Nephron progenitor cell (in vitro differentiated cells): ENCODE measurements at places on chromosomes 1 and 21.

DNA sequence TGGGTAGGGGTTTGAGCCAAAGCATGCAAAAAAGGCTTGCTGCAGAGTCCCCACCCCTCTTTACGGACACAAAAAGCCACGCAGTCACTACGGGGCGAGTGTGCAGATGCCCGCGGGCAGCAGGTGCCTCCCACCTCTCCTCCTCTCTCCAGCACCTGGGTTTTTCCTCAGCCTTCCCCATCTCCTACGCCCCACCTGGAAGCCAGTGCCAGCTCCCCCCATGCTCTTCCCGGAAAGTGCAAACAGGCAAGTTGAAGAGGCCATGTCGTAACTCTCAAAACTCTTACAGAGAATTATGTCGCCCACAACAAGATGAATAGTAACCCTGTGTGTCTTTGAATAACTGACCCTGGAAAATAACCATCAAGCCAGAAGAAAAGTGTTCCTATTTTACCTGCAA lies 82.5 kb downstream of the PDE9A start:
- DNase-seq: no peak

- DNase-seq: no peak
Measured at GRCh38 chr1:111204983-111205713, 4.7 kb upstream of the DENND2D start.

GRCh38 chr1:13697738-13698137 lies 2.2 kb upstream of the PRDM2 start:
- no peak for DNase-seq

DNA sequence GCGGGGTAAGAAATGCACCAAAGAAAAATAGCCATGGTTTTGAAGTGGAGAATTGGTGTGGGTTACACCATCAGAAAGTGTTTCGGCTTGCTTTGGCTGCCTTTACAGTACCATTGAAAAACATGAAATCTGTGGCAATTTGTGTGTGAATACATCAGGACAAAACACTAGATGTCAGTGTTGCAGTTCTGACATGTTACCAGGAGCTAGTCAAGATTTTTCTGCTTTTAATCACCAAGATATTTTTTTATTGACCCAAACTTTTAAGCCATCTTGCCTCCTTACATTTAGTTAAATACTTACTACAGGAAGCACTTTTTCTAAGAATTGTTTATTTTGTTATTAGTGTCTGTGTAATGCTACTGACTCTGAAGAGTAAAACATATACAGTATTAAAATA lies 14.3 kb downstream of the RRP15 start:
- no peak for DNase-seq

- no peak for DNase-seq
Measured at GRCh38 chr1:166882893-166883292, 6.8 kb upstream of the TADA1 start.

DNA sequence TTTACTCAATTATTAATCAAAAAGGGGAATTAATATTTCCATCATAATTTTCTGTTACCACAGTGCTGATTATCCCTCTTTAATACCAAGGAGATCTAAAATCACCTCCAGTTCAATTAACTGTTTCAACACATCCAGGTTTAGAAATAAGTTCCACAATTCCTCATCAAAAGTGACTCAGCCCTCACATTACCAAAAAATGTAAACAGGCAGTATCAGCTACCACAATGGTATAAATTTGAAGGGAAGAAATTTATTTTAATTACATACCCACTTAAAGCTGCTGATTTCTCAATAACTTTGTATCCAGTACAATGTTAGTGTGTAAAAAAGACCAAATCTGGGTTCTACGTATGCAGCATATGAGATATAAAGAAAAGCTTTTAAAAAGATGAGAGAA lies 51.9 kb downstream of the EIF4G3 start:
- DNase-seq: no peak

GRCh38 chr1:42358791-42359190 lies 21.8 kb upstream of the RIMKLA start:
- DNase-seq: no peak

DNA sequence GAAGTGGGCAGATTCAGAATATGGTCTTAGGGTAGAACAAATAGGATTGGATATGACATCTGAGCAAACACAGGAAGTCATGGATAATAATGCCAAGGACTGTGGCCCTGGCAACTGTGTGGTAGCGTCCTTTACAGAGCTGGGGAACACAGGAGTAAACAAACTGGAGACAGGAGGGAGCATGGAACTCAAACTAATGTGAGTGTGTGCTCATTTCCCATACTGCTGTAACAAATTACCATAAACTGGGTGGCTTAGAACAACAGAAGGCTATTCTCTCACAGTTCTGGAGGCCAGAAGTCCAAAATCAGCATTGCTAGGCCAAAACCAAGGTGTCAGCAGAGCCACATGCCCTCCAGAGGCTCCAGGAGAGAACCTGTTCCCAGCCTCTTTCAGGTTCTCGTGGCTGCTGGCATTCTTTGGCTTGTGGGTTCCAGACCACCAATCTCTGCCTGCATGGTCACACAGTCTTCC lies 106.4 kb downstream of the TGFBR3 start:
- DNase-seq: no peak

DNA sequence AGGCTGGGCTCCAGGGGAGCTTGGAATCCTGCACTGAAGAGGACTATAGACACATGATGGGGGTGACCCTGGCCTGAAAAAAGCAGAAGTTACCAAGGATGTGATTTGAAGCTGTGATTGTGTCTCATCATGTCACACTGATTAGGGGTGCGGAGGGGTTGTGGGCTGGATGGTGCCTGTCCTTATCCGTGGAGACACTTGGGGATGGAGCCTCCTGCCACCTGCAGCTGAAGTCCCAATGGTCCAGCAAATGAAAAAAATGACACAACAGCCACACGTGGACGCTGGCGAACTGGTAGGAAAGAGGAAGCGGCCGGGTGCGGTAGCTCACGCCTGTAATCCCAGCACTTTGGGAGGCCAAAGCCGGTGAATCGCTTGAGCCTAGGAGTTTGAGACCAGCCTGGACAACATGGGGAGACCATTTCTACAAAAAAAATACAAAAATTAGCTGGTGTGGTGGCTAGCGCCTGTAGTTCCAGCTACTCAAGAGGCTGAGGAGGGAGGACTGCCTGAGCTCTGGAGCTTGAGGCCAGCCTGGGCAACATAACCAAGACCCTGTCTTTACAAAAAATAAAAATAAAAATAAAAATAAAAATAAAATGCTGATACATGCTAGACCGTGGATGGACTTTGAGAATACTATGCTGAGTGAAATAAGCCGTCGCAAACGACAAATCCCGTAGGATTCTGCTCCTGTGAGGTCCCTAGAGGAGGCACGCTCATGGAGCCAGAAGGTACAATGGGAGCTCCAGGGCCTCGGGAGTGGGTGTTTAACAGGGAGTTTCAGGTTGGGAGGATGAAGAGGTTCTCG lies 838 bp upstream of the IBA57 start:
- no peak for DNase-seq

- no peak for DNase-seq
Measured at GRCh38 chr21:25039461-25040380, 567.6 kb downstream of the MRPL39 start.
